Astrocyte (in vitro differentiated cells and primary cell): ENCODE measurements at places on chromosomes 2 and 18.
A peak's percentile ranks its signal among the peaks of the same experiment; 100 is the strongest.

- H3K27me3 ChIP-seq: no peaks in the 10 kb centered on the region
- H3K27ac ChIP-seq: peak overlapping the region; percentile 26
- DNase-seq: peak; percentile 57
- no peaks in the 10 kb centered on the region for H3K36me3 ChIP-seq
These were observed 110.2 kb upstream of the TRIB2 start for GRCh38 chr2:12606472-12607000.

DNA sequence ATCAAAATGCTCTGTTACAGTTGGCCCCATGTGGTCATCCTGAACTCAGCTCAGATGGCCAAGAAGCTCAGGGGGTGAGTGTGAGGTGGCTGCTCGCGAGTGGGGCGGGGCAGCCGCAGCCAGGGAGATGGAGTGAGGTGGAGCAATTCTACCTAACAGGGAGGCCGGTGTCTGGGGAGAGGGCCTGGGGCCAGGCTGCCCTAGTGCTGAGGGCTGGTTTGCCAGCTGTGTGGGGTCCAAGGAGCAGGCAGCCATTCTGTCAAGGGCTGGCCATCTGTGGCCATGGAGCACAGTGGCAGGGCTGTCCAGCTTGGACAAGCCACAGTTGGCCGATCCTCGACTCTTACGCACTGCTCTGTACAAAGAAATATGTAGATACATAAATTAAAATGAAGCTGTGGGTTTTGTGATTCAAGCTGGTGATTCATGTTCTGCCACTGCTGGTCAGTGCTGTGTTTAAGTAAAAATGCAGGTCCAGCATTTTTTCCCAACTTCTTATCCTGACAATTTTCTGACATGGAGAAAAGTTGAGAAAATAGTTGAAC is 82.1 kb downstream of the HS6ST1 start:
- no peaks in the 10 kb centered on the region for H3K36me3 ChIP-seq
- peaks cover 25% of the 10 kb centered on the region for H3K4me1 ChIP-seq
- peak; percentile 97 for DNase-seq
- no peaks in the 10 kb centered on the region for H3K27me3 ChIP-seq

- H3K27me3 ChIP-seq: no peaks in the 10 kb centered on the region
- no peak overlapping the region for H3K27ac ChIP-seq
- no peaks in the 10 kb centered on the region for H3K36me3 ChIP-seq
These were observed 198.7 kb downstream of the CCDC85A start for GRCh38 chr2:56382466-56382865.

GRCh38 chr2:22904126-22904684 is 480.8 kb upstream of the KLHL29 start:
- no peaks in the 10 kb centered on the region for H3K4me1 ChIP-seq
- no peaks in the 10 kb centered on the region for H3K27me3 ChIP-seq
- DNase-seq: no peak

- H3K4me3 ChIP-seq: no peak overlapping the region
- no peak overlapping the region for H3K27ac ChIP-seq
- no peaks in the 10 kb centered on the region for H3K4me1 ChIP-seq
- H3K36me3 ChIP-seq: no peaks in the 10 kb centered on the region
- no peaks in the 10 kb centered on the region for H3K27me3 ChIP-seq
- peak; percentile 13 for DNase-seq
These were observed 91.4 kb downstream of the OSBPL1A start for GRCh38 chr18:24306201-24306600.

GRCh38 chr2:168550670-168551069 is 94.6 kb downstream of the CERS6 start:
- no peak for DNase-seq
- peaks cover 5% of the 10 kb centered on the region for H3K4me1 ChIP-seq
- no peaks in the 10 kb centered on the region for H3K27me3 ChIP-seq
- no peak overlapping the region for H3K4me3 ChIP-seq
- H3K36me3 ChIP-seq: no peaks in the 10 kb centered on the region
